Stimulated activated CD8-positive, alpha-beta memory T cell treated with anti-CD3 and anti-CD28 coated beads, Interleukin-4, amount 100 ng/mL, for 4 hours (primary cell): ENCODE measurements at places on chromosomes 16 and 17.

DNA sequence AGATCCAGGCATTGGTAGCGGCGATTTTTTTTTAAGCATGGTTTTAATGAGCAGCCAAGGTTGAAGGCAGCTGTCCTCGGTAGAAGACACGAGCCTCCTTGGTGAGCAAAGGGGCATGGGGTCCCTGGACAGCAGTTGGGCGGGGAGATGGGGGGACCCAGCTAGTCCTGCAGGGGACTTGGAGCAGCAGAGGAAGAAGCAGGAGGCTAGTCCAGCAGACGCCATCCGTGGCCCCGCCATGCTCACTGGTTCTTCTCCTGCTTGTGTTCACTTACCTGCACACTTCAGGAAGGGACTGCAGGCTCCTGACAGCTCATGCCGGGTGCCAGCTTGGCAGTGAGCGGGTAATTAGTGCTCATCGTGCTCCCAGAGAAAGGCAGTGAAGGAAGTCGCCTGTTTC is 130.2 kb upstream of the CDH5 start:
- DNase-seq, result no peak

- no peak for DNase-seq
Measured at GRCh38 chr17:74677558-74678466, 34.9 kb downstream of the CD300LF start.

GRCh38 chr16:1532771-1533170 is 695 bp upstream of the TMEM204 start:
- no peak for DNase-seq

GRCh38 chr17:48568499-48569239 is 9.5 kb downstream of the HOXB4 start:
- no peak for DNase-seq

DNA sequence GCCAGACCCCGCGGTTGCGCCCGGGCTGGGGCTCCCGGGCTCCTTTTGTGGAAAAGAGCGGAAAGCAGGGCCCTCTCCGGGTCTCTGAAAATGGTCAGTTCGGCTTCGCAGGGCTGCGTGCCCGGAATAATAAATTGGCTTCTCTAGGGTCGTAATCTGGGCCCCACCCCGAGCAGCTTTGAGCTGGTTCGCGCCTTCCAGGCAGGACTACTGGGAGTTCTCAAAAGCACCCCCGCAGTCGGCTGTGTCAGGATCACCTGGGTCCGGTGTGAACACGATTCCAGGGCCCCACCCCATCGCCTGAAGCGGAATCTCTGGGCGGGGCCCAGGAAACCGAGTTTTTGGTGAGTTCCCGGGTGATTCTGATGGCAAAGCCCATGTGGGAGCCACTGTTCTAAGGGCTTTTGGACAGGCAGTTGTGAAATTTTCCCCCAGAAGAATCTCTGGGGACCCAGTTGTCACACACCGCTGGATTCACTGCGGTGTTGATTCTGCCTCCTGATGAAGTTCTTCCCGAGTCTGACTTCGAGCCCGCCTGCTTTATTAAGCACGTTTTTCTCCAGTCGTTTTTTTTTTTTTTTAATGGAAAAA is 77.0 kb downstream of the MRC2 start:
- DNase-seq, result no peak

GRCh38 chr17:64634218-64634617 is 27.9 kb downstream of the SMURF2 start:
- DNase-seq, result no peak

- DNase-seq, result no peak
Measured at GRCh38 chr16:22813948-22814710, at the start of gene HS3ST2. Gene HS3ST2, plus strand, starts transcription at chr16:22814162. Its CDS starts 449 bp downstream, at chr16:22814611.

DNA sequence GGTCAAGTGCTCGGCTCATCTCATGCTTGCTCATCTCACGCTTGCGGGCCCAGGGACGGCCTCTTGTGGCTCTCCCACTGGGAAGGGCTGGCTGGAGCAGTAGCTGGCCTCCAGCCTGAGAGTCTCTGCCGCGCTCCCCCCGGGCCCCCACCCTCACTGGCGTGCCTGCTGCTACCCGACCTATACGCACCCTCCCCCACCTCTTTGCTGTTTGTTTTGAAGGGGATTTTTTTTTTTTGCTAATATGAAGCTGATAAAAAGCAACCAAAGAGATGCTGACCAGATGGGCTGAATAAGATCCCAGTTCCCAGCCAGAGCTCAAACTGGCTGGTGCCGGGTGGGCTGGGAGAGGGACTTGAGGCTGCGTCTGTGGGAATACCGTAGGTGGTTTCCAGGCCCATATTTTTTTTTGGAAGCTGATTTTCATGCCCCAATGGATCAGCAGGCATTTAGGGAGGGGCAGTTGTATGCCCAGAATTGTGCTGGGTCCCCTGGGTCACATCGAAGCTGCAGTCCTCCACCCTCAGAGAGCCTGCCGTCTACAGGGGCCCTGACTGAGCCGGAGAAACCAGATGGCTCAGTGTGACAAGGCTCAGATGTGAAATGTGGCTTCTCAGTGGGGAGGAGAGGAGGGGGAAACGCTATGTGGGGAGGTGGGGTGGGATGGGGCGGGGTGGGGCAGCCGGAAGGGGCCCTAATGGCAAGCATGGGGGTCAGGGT is 115.0 kb downstream of the RAP1GAP2 start:
- DNase-seq, result no peak

GRCh38 chr17:683499-684254 is 31.0 kb downstream of the VPS53 start:
- no peak for DNase-seq
